ENCODE measurements at places on chromosomes 12 and 14. TPM values are rescaled to one million over a fixed set of nuclear protein-coding genes. Genes with fewer than 3 reads are reported as not detected.
A peak's percentile ranks its signal among the peaks of the same experiment; 100 is the strongest.

DNA sequence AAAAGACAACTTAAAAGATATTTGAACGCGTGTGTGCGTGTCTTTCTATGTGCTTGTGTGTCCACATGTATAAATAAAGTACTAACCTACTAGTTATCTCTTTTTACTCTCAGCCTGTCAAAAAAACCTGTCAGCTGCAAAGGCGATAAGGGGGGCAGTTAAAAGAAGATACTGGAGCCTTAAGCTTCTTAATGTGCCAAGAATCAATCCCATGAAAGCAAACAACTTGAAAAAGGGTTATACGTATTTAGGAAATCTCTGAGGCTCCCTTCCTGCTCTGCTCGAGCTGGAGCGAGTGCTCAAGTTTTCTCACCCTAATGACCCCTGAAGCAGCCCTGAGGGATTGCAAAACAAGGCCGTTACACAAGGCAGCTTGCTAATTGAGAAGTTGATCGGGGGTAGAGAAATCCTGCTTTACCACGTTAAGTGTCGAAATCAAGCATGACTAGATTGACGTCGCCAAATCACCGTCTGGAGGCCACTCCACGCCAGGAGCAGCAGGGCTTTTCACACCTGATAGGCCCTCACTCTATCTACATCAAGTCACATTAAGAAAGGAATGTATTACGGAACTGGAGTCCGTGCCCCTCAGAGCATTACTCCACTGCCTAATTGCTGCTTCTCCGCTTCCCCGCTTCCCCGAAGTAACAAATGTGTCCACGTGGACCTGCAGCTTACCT is 32.4 kb downstream of the LMO3 start:
- DNase-seq, result peak; percentile 76

GRCh38 chr14:101090976-101091375 is 187.5 kb upstream of the RTL1 start:
- DNase-seq, result no peak

TAS2R9 gene
- total RNA-seq, result not detected

- no peak for DNase-seq
These were observed 12.2 kb downstream of the SLC7A7 start for GRCh38 chr14:22802860-22803686.

DNA sequence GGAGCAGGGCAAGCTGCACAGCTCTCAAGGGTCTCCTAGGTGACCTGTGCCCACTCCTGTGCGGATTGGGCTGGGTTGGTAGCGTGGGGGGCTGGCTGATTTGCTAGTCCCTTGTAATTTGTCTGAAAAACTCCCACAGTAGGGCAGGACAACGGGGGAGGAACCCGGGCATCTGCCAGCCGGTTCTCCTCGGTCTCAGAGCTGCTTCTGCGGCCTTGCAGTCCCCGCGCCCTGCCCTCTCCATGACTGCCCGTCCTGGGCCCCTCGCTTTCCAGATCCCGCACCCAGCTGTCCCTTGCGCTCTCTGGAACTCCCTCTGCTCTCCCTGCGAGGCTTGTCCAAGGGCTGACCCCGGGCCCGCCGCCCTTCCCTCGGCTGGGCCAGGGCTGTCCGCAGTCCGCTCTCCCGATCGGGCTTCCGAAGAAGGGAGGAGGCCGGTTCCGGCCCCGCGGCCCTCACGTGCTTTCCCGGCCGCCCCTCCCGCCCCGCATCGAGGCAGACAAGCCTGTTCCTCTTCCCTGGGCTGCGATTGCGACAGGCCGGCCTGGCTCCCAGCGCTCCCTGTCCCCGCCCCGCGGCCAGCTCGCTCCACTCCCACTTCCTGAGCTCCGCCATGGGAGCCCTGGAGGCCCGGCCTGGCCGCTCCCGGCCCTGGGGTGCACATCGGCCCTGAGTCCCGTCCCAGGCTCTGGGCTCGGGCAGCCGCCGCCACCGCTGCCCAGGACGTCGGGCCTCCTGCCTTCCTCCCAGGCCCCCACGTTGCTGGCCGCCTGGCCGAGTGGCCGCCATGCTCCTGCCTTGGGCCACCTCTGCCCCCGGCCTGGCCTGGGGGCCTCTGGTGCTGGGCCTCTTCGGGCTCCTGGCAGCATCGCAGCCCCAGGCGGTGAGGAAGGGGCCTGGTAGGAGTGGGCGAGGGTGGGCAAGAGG is at the start of gene LTBR:
Gene LTBR, plus strand, starts transcription at position 591 of the 927 bp plus-strand sequence. Its CDS starts 197 bp downstream, at position 788.
- peak; percentile 96 for DNase-seq

- no peak for DNase-seq
These were observed 1051.3 kb downstream of the VRK1 start for GRCh38 chr14:97848317-97848980.

GRCh38 chr12:4320497-4320852 is 538 bp upstream of the TIGAR start:
- DNase-seq, result no peak

DNA sequence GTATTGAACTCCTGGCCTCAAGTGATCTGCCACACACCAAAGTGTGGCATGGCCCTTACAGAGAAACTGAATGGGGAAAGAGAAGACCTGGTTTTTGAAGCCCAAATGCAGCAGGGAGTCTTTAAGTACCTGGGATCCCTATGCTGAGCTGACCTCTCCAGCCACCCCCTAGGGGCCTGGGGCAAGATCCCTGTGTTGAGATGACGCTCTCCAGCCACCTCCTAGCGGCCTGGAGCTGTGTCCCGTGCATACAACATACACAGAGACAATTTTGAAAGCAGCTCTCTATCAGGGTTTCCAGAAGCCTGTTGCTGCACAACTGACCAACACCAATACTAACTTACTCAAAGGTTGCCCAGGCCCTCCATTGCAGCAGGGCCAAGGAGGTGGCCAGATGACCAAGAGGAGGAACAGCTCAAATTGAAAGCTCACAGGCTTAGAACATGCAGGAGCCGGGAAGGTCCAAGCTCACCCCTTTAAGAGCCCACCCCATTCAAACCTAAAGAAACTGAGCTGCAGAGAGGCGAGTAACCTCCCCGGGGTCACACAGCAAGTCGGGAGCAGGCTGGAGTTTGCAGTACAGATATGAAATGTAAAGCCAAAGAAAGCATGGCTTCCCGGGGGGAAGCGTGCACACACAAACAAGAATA is 31.5 kb downstream of the TTC7B start:
- peak; percentile 8 for DNase-seq

DNA sequence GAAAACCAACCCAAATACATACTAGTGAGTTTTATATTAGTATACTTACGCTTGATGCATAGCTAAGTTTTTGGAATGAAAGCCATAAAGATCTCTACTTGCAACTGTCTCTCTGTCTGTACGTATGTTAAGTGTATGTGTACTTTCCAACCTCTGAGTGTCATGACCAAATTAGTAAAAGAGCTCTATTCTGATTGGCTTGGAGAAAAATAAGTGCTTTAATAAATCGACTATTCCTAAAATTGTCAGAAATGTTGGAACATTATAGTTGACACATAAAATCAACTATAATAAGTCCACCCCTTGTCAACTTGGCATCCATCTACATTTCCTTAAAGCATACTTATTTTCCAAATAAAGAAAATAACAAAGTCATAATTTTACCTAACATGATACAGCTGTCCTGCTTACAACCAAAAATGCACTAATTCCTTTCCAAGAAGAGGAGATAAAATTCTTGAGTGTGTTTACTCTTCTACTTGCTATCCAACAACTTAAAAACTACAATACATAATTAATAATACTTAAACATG is 507.4 kb upstream of the ATP2B1 start:
- no peak for DNase-seq

Measured in uterus (tissue), 4 donors.